ENCODE measurements at places on chromosomes 6 and 20. TPM values are rescaled to one million over a fixed set of nuclear protein-coding genes. Genes with fewer than 3 reads are reported as not detected.
A peak's percentile ranks its signal among the peaks of the same experiment; 100 is the strongest.

DNA sequence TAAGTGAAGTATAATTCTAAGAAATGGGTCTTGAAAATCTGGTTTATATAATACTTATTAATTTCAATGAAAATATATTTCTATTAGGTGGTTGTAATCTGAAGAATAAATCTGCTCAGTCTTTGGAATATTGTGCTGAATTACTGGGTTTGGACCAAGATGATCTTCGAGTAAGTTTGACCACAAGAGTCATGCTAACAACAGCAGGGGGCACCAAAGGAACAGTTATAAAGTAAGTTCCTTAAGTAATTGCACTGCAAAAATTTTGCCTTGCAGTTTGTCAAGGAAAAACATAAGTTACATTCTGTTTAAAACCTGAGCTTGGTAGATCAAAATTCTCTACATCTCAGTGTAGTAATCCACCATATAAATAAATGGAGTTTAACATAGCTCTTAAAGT is 106.0 kb downstream of the MYO6 start:
- DNase-seq = peak; percentile 54

GRCh38 chr6:150857062-150857944 is 8.2 kb upstream of the MTHFD1L start:
- peak; percentile 96 for DNase-seq

GRCh38 chr6:154757352-154758050 is 24.3 kb downstream of the SCAF8 start:
- DNase-seq = no peak

DNA sequence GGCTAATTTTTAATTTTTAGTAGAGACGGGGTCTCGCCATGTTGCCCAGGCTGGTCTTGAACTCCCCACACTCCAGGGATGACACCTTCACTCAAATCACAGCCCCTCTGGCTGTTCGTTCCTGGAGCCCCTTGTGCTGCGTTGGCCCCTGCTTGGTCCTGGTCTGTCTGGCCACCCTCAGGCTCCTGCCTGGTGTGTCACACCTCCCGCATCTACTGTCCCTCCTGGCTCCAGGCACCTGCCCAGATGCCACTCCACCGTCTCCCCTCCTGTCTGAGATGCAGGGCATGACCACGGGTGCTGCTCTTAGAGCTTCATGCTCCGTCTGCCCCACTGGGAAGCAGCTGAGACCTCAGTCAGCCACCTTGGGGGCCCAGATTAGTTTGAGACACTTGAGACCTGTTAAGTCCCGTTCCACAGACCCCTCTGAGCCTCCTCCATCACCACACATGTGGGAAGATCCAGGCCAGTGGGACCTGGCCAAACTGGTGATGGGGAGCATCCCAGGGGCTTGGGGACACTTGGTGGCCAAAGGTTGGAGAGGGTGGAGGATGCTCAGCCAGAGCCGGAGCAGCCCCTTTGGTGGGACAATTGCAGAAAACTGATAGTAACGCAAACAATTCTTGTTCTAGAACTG is 21.9 kb upstream of the NPBWR2 start:
- DNase-seq = no peak

DNA sequence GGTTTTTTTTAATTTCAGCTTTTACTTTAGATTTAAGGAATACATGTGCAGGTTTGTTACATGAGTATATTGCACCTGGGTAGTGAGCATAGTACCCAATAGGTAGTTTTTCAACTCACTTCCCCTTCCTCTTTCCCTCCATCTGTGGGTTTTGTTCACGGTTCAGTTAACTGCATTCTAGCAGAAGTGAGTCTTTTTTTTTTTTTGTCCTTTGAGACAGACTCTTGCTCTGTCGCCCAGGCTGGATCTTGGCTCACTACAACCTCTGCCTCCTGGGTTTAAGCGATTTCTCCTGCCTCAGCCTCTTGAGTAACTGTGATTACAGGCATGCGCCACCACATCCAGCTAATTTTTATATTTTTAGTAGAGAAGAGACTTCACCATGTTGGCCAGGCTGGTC is 8.7 kb downstream of the UBR2 start:
- DNase-seq = no peak

DNA sequence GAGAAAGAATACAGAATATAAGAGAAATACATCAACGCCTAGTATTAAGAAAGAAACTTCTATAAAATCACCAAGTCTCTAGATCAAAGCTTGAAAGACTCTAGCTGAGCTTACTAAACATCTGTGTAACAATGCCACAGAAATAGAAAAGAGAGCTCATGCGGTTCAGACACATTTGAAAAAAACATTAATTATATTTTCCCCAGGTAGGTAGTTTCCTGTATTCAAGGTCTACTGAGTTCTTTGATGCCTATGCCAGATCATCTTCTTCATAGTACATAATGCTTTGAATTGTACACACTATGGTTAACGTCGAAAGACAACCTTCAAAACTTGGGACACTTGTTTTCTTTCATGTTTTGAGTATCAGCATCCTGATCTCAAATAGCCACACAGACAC is 11.3 kb downstream of the MOXD1 start:
- no peak for DNase-seq

- peak; percentile 48 for DNase-seq
Observed at GRCh38 chr6:42979523-42980177, 669 bp upstream of the PEX6 start.

GRCh38 chr6:51569594-51569993 is 517.8 kb downstream of the PKHD1 start:
- DNase-seq = no peak

CLDN20 gene
- not detected for total RNA-seq

BTN1A1 gene
- total RNA-seq = not detected

RXRB gene
- total RNA-seq = 37.3 TPM

BNIP5 gene
- not detected for total RNA-seq

NKX2-2 gene
- not detected for total RNA-seq

SPEF1 gene
- total RNA-seq = 0.41 TPM

DZANK1 gene
- 1.8 TPM for total RNA-seq

SMLR1 gene
- total RNA-seq = not detected

All from HFFc6 (cell line).